ENCODE measurements at places on chromosomes 1 and 21.

DNA sequence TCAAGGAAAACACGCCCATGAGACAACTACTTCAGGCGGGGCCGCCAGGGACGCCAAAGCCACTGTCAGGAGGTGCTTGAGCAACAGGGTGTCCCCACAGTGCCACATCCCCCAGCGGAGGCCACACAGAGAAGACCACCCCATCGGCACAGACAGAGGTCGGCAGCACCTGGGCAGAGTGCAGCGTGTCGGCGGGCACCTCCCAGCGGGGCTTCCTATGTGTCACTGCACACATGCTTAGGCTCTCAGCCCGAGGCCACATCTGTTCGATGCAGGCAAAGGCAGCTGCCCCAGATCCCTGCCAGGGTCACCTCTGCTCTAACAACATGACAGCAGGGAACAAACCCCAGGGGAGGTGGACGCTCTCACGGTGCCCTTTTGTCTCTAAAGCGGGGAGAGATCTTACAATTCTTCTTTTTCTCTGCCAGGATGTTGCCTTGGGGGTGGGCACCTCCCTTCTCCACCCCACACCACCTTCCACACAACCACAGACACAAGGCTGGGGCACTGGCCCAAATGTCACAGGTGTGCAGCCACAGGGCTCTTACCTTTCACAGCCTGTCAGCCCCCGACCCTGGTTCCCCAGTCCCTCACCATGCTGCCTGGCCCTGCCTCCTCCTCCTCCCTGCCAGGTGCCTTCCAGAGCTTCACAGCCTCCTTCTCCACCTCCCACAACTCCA, 4.2 kb downstream of the KRTAP10-8 start:
- H3K27ac ChIP-seq = peak overlapping the region; percentile 36
- H3K27me3 ChIP-seq = no peaks in the 10 kb centered on the region
- DNase-seq = no peak

DNA sequence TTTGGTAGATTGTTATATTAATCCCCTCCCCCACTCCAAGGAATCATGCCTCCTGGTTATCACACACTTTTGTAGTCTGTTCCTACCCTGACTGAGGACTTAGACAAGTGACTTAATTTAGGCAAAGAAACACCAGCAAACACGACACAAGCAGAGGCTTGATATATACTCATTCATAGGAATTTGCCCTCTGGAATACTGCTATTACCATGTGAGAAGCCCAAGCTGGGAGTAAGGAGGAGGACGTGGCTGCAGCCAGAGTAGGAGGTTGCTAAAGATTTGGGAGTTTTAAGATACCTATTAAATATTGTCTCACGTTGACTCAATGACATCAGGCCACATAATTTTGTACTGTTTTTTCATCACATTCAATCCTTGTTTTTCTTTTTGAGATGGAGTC, 100.2 kb downstream of the LRRC53 start:
- DNase-seq = no peak
- H3K27me3 ChIP-seq = no peaks in the 10 kb centered on the region
- no peaks in the 10 kb centered on the region for H3K36me3 ChIP-seq
- no peak overlapping the region for H3K4me3 ChIP-seq

- no peaks in the 10 kb centered on the region for H3K36me3 ChIP-seq
- DNase-seq = no peak
- no peak overlapping the region for H3K4me3 ChIP-seq
- H3K27ac ChIP-seq = no peak overlapping the region
- no peaks in the 10 kb centered on the region for H3K27me3 ChIP-seq
- H3K4me1 ChIP-seq = no peaks in the 10 kb centered on the region
Observed at GRCh38 chr1:109764561-109765482, 1.1 kb upstream of the EPS8L3 start.

GRCh38 chr1:203307641-203308126, 2.4 kb downstream of the BTG2 start:
- H3K27me3 ChIP-seq = no peaks in the 10 kb centered on the region
- H3K27ac ChIP-seq = peak overlapping the region; percentile 87
- peak overlapping the region; percentile 95 for H3K4me3 ChIP-seq
- peaks cover 55% of the 10 kb centered on the region for H3K36me3 ChIP-seq

DNA sequence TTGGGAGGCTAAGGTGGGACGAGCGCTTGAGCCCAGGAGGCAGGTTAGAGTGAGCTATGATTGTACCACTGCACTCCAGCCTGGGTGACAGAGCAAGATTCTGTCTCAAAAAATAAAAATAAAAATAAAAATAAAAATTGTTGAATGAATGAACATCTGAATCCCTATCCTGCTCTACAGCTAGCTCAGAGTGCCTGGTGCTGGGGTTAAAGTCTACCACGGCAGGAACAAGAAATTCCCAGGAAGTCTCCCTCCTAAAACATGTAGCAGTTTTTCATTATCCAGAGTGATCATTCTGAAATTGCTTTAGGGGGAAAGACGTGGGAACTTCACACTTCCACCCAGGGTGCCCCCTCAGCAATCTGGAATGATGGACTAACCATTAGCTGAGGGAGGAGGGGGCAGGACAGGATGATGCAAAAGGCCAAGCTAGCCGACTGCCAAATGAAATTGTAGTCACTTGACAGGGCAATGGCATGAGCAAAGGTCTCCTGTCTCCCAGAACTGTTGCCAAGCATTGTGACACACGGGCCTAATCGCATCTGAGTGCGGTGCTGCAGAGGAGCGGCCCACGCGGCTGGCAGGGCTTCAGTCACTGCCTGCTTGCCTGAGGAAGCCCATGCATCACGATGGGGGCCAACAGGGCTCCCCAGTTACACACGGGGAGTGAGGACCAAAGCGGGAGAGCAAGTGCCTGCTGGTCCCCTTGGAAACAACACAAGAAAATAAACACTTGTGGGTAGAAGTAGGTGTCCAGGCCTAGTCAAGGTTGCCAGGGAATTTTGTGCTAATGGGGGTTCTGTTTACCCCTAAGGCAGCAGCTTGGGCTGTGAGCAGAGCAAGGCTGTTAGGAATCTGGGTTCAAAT, 85.7 kb downstream of the NENF start:
- H3K4me1 ChIP-seq = no peaks in the 10 kb centered on the region
- H3K4me3 ChIP-seq = no peak overlapping the region
- no peak overlapping the region for H3K27ac ChIP-seq
- DNase-seq = no peak

Measured in T-helper 2 cell treated with Interferon-gamma antibody and Interleukin-4, amounts not matched to agents 5 μg/mL and 100 μg/mL, for 36 hours (primary cell).